ENCODE measurements at places on chromosomes 2 and 18.

- DNase-seq, result no peak
These were observed 68.8 kb downstream of the MAP4K4 start for GRCh38 chr2:101766337-101766736.

DNA sequence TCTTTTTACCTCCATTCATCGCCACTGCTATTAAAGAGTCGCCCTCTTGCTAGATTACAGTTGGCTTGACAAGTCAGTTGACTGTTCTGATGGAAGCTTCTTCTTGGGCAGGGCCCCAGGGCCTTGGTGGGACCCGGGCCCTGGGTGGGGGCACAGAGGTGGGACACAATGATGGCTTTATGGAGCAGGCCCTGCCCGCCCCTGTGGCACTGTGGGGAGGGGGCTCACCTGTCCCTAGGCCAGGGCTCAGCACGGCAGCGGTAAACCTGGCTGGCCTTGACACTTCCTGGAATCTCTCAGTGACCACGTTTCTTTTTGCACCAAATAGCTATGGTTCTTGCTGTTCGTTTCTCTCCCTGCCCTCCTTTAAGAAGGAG, 4.9 kb upstream of the HS6ST1 start:
- no peak for DNase-seq

DNA sequence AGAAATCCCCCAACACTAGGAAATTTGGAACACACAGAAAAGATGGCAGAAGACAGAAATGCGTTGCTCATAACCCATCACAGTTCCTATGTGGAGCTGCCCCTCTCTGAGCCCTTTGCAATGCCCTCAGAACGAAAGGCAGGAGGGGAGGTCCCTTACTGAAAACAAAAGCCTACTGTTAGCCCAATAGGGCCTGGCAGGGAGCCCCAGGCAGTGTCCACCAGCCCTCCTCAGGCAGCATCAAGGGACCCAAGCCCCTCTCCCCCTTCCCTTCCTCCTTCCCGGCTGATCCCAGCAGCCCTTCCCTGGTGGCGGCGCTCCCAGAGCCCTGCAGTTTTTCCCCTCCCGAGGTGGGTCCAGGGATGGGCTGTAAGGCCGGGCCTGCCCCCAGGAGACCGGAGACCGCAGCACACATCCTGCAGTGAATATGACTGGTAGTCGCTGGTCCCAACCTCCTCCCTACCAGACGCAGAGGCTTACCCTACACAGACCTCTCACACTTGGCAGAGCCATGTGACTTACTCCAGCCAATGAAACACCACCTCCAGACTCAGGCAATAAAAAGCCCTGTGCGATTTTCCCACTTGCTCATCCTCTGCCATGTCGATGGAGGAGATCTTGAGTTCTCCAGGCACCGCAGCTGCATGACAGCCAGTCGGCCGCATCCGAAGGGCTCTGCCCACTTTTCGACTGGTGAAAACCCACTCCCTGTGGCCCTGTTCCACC, 19.4 kb upstream of the DUSP2 start:
- no peak for DNase-seq

DNA sequence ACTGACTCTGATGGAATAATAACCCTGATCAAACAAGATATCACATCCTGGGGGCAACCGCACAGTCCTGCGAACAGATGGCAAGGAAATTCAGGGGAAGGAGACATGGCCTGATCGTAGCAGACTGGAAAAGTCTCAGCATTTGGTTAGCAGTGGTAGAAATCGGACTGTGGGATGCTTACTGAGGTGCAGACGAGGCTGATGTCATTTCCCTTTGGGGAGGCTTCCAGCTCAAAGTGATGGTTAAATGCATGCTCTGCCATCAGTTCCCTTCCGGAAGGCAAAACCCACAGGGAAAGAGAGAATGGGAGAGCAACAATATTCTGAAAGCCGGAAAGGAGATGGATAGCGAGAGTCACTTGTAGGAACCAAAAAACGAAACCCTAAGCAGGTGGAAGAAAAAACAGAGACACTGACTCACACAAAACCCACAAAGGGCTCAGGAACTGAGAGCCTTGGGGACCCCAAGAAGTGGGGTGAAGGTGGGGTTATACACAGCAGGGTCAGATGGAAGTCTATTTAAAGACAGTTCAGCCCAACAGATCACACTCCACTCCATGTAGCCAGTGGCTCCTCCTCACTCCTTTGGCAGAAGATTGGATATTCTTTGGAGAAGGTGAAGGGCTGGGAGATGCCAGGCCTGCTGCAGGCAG, 93.1 kb downstream of the INPP5D start:
- DNase-seq, result no peak

- no peak for DNase-seq
These were observed 28.2 kb downstream of the SDC1 start for GRCh38 chr2:20196657-20197161.

DNA sequence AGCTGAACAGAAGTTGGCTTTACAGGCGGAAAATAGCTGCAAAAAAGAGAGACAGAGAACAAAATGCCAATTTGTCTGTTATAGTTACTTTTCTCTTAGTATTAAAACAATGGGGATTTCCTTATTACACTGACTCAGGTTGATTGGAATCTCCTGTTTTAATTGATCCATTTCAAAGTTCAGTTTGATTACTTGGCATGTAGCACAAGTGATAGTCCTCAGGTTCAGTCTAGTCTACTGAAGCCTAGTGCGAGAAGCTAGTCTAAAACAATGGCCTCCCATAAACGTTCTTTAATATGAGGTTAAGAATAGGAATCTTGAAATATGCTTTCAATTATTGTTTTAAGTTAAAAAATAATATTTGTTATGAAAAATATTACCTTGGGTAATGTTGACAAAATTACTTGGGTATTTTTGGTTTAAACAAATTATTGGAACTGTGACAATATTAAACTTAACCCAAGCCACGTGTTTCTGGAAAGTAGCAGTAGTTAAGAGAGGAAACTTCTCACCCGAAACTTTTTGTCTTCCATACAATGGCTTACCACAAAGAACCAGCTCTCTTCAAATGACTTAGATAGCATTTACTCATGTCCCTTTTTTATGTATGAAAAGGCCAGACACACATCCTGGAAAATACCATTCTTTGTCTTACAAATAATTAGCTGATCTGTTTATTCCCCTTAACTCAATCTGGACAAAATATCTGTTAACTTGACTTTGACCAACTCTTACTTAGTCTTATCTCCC, 1326.2 kb upstream of the TMEFF2 start:
- no peak for DNase-seq

DNA sequence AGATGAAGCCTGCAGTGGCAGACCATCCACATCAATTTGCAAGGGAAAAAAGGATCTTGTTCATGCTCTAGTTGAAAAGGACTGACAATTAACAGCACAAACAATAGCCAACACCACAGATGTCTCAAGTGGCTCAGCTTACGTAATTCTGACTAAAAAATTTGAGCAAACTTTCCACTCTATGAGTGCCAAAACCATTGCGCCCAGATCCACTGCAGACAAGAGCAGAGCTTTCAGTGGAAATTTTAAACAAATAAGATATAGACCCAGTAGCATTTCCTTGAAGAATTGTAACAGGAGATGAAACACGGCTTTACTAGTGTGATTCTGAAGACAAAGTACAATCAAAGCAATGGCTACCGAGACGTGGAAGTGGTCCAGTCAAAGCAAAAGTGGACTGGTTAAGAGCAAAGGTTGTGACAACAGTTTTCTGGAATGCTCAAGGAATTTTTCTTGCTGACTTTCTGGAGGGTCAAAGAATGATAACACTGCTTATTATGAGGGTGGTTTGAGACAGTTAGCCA, 12.0 kb upstream of the ZNF396 start:
- DNase-seq, result no peak

GRCh38 chr2:143685421-143686078, 556.3 kb downstream of the ARHGAP15 start:
- DNase-seq, result no peak

DNA sequence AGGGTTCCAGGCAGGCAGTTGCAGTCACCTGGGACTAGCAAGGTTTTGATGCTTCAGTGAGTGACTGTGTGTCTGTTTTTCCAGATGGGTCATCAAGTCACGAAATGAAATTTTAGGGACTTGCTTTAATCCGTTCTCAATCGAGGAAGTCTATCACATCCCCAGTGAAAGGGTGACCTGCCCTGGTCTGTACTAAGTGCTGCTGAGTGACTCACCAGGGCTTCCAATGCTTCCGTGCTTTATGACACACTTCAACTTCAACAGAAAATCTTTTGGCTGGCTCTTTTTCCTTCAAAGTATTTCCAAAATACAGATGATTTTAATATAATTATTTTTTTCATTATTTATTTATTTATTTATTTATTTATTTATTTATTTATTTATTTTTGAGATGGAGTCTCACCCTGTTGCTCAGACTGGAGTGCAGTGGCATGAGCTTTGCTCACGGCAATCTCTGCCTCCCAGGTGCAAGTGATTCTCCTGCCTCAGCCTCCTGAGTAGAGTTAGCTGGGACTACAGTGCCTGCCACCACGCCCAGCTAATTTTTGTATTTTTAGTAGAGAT, 18.4 kb downstream of the TFCP2L1 start:
- DNase-seq, result no peak

- DNase-seq, result peak; percentile 6
These were observed 980 bp upstream of the SPTBN1 start for GRCh38 chr2:54455131-54455562.

DNA sequence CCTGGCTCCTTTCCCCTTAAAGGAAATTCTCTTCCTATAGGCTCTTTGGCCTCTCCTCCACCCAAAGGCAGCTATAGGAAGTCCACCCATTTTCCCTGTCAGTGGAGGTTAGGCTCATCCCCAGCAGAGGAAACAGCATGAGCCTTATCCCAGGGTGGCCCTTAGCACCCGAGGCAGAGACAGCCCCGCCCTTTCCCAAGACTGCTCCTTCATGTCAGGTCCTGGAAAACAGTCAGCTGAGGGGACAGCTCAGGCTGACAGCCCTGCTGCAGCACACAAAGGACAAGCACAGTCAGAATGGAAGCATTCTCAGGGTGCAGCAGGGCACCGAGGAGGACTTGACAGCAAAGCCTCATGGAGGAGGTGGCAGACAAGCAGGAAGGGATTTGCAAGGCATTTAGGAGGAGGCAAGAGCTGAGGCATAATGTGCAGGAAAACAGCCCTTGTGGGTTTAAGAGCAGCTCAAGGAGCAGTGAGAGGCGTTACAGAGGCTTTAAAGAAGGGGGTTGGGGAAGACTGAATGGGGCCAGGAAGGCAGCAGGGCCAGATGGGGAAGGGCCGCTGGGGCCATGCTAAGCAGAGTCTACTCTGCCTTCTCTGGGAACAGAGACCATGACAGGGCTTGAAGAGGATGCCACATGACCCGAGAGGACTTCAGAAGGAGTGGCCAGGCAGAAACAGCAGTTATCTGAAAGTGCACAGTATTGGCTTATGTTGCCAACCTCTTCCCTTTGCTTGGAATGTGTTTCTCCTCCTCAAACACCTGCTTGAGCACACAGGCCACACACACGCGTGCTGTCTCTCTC, 216.6 kb downstream of the SH3BP4 start:
- no peak for DNase-seq

DNA sequence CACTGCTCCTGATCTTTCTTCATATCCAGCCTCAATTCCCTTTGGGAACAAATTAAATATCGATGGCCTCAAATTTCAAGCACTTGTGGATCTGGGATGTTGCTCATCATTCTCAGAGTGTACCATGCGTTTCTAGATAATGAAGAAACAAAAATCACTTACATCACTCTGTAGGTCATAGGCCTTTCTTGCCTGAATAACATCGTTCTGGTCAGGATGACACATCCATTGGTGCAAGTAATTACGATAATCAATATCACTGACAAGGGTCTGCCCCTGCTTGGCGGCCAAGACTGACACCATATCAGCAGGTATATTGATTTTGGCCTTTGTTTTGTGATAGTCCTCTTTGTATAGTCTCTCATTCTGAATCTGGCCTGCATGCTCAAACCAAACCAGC, 157.3 kb downstream of the RIF1 start:
- DNase-seq, result no peak

DNA sequence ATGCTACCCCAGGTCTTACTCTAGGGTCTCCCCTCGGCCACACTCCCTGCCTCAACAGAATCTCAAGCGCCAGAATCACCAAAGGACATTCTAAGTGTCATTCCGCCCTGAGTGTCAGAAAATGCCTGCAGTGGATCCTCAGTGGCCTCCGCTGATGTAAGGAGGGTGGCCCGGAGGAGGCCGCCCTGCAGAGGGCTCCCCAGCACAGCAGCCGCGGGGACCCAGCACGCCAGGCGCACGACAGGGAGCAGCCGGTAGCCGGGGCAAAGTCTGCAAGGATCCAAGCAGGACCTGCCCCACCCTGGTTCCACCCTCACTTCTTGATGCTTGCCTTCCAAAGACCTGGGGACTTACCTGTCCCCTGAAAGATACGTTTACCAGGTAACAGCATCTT, 54.2 kb upstream of the ID2 start:
- DNase-seq, result no peak

DNA sequence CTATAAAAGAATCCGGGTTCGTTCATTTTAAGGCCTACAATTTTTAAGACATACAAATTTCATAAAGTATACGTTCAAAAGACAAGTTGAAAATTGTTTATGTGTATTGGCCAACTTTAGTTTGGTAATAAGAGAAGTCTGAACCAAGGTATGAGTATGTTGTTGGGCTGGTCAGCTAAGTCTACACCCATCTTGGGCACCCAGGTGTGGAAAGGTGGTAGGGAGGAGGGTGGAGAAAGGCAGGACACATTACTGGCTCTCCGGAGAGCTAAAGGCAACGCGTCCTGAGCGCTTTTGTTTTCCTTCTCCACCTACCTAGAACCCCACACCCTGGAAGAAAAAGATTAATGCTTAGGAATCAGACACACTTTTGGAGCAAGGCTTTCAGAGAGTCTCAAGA, 899 bp upstream of the PELI1 start:
- no peak for DNase-seq

- DNase-seq, result peak; percentile 68
These were observed 79.4 kb downstream of the TMEM182 start for GRCh38 chr2:102841107-102841840.

DNA sequence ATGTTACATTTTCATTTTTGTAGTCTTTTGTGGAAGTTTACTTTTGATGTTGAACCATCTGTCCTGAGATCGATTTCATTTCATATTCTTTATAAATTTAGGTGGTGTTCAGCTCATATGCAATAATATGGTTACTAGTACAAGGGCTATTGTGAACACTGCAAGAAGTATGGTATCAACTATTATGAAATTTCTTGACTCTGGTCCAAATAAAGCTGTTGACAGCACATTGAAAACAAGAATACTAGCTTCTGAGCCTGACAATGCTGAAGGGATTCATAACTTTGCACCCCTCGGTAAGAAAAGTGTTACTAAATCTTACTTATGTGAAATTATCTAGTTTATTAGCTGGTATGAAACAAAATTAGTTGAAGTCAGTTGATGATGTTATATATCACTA, 124.9 kb upstream of the TTC27 start:
- no peak for DNase-seq

- DNase-seq, result no peak
These were observed 27.2 kb downstream of the OXER1 start for GRCh38 chr2:42736598-42737322.

- no peak for DNase-seq
These were observed 222.8 kb upstream of the CDH7 start for GRCh38 chr18:65527879-65528633.

GRCh38 chr2:11124760-11125068, 30.6 kb upstream of the SLC66A3 start:
- no peak for DNase-seq

DNA sequence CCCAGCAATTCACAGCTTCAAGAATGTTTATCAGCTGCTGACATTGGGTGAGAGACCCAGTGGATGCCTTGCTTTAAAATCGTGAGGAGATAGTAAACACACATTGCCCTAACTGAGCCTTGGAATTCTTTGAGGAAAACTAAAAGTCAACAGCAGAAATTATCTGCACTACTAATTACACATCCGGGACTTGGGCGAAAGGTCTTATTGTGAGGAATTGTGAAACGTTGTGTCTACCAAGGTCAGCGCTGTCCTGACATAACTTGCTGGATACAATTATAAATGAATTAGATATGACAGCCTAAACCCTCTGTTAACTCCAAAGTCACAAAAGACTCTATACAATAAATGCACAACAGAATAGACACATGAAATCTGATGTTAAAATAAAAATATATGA, 121.4 kb downstream of the ST6GAL2 start:
- DNase-seq, result no peak
